COLO829 (cell line): ENCODE measurements at places on chromosomes 12 and 14.
A peak's percentile ranks its signal among the peaks of the same experiment; 100 is the strongest.

DNA sequence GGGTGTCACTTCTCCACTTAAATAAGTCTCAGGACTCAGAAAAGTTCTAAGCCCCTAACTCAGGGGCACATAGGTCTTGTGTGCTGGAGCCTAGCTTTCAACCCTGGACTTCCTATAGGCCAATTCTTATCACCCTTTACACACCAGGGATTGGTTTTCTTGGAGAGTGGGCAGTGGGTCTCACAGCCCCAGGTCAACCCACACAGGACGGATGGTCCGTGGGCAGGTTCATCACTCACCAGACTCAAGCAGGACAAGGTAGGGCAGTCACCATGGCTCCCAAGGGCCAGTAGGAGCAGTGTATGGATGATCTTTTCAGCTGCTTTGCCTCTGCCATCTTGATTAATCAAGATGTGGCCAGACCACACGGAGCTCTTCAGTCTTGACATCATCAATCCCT lies 232.5 kb downstream of the SLC41A2 start:
- DNase-seq = no peak

- no peak for DNase-seq
Measured at GRCh38 chr14:35286003-35286600, 6.1 kb upstream of the PSMA6 start.

DNA sequence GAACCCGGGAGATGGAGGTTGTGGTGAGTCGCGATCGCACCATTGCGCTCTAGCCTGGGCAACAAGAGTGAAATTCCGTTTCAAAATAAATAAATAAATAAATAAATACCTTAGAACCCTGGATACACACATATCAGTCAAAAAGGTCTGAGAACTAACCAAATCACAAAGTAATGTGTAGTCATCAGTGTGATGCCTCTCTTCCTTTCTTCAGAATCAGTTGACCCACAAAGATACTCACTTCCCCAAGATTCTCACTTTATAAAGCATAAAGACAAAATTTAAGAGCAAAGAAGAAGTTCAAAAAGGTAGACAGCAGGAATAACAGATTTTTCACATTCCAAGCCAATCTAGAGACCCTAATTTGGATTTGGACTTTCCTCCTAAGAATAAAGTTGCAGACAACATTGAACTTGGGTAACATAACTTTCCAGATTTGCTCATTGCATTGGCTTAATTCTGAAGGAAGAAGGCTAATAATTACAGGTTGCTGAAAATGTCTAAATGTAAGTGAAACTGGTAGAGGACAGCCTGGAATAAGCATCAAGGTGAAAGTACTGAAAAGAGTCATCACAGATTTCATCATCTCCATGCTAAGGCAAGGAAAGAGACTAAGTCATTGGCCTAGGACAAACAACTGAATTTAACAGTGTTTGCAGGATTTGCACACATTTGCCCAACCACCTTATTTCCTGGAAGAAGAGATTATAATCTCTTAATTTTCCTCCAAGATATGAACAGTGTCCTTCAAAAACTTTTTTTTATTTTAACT lies 17.4 kb downstream of the TMED10 start:
- DNase-seq = no peak

DNA sequence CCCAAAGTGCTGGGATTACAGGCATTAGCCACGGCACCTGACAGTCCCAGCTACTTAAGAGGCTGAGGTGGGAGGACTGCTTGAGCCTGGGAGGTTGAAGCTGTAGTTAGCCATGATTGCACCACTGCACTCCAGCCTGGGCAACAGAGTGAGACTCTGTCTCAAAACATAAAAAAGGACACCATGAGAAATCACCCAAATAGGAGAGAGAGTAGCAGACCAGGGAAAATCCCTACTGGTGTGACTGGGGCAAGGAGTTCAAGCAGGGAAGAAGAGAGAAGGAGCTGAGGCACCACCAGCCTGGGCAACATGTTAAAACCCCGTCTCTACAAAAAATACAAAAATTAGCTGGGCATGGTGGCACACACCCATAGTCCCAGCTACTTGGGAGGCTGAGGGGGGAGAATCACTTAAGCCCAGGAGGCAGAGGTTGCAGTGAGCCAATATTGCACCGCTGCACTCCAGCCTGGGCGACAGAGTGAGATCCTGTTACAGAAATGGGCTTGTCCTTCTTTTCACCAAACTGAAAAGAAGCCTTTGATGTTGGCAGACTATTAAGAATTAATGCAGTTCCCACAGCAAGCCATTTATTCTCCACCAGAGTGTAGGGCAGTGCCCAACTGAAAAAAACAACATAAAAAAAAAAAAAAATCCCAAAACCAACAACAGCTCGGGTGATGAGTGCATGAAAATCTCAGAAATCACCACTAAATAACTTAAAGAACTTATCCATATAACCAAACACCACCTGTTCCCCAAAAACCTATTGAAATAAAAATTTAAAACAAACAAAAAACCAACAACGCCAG lies 4.5 kb upstream of the SRSF9 start:
- no peak for DNase-seq

GRCh38 chr14:67453575-67454300 lies 34.8 kb downstream of the TMEM229B start:
- no peak for DNase-seq

- peak; percentile 11 for DNase-seq
Measured at GRCh38 chr14:64388533-64389285, 556 bp downstream of the MTHFD1 start.

- DNase-seq = no peak
Measured at GRCh38 chr12:2531371-2531770, 263.4 kb upstream of the FKBP4 start.

DNA sequence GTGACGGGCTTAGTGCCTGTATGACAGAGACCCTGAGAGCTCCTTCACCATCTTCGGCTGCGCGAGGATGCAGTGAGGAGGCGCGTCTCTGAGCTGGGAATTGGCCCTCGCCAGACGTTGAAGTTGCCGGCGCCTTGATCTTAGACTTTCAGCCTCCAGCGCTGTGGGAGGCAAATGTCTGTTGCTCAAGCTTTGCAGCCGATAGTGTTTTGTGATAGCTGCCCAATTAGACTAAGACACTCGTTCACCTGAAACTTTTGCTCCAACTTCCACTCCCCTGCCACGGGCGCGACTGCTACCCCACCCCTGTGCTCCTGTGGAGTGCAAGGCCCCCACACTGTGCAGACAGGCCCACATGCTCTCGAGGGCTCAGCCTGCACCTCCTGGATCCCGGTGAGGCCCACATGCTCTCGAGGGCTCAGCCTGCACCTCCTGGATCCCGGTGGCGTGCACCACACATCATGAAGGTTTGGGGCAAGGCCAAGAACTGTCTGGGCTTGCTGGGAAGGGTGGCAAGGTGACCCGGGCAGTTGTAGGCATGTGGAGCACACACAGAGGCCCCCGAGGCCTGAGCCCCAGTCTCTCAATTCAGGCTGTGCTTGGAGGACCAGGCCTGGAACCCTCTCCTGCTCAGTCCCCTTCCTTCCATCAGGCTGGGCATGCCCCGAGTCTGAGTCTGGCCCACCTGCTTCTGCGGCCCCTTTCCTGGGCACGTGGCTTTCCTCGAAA lies 324.6 kb downstream of the TMEM121 start:
- no peak for DNase-seq

- DNase-seq = no peak
Measured at GRCh38 chr12:21819678-21820077, 45.2 kb upstream of the KCNJ8 start.

DNA sequence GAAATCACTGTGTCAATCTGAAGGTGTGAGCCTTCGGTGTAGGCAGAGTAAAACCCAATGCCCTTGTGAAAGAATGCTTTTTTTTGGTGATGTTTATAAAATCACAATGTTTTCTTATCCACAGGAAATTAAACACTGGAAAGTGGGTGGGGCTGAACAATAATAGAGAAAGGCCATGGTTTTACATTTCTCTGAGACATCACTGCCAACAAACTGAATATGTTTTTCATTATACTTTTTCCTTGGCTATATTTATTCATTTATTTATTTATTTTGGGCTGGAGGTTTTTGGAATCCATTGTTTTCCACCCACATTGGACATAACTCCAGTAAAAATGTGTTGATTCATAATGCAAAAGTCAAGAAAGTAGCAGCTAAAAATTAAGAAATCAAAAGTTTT lies 16.9 kb downstream of the LRRK2 start:
- DNase-seq = no peak

DNA sequence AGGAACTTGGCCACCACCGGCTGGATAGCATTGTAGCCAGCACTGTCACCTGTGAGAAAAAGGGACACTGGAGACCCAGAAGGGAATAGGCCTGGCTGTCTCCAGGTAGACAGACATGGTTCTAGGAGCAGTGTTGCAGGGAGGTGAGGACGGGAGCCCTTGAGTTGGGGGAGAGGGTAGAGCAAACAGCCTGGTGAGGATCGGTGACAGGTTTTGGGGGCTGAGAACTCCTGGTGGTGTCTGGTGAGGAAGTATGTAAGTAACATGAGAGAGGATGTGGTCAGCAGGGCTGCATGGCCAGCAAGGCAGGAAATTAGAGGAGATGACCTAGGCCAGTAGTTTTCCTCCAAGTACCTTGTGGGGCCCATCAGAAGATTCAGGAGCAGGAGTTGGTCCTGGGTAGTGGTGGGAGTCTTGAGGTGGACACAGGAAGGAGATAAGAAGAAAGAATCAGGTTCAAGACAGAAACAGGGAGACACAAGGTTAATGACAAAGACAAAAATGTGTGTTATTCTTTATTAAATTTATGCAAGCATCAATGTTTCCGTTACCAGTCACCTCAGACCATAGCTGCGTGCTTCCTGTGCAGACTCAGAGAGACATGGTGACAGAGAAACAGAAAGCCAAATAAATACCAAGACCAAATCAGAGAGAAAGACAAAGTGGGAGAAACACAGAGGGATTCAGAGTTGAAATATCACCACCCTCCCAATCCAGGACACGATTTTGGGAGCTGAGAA lies at the start of gene ARHGAP9:
TSS of gene ARHGAP9 (minus strand) at position 491 of the 740 bp plus-strand sequence. CDS start at position 31, 460 bp downstream.
- DNase-seq = no peak

- no peak for DNase-seq
Measured at GRCh38 chr14:89544636-89545301, 127.7 kb upstream of the FOXN3 start.

GRCh38 chr14:43464968-43465367 lies 1042.1 kb downstream of the FSCB start:
- DNase-seq = no peak

GRCh38 chr14:62409169-62409568 lies 636.1 kb downstream of the KCNH5 start:
- DNase-seq = no peak

GRCh38 chr12:32548691-32549281 lies 130.3 kb upstream of the DNM1L start:
- no peak for DNase-seq

GRCh38 chr12:57456145-57456700 lies 1.1 kb downstream of the INHBE start:
- DNase-seq = no peak

- no peak for DNase-seq
Measured at GRCh38 chr12:56948457-56948777, 9.0 kb downstream of the RDH16 start.

- DNase-seq = peak; percentile 68
Measured at GRCh38 chr12:59149995-59150642, 229.8 kb upstream of the LRIG3 start.

DNA sequence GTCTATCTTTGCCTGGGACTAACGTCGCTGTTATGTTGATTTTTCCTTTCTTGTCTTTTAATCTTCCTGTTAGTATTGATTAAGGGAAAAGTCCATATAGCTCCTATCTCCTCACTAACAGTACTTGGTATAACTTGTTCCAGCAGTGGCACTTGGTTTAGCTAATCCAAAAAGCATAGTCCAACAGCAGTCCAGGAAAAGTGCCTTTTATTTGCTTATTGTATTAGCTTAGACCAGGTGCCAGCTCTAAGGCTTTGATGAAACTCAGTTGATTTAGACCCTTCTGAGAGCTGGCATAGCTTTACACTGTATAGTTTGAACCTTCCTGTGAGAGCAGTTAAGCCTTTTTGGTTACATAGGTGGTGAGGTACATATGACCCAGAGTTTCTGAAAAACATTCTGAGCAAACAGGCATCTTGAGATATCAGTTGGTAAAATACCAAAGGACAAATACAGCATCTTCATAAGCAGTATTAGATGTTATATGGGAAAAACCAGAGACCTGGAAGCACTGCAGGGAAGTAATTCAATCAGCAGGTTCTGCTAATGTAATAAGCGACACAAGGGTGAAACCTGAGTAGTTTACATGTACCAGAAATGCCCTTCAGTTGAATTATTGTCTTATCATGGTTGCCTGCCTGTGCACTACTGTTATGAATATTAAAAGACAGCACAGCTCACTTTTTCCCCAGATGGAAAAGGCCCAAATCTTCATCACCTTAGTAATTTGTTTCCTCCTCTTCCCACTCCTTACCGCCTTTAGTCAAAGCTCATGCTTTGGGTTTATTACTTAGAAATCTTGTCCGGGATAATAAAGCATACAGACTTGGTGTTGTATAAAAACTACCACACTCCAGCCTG lies 13.0 kb downstream of the PELI2 start:
- DNase-seq = no peak

- no peak for DNase-seq
Measured at GRCh38 chr12:122491991-122492390, 8.7 kb downstream of the ZCCHC8 start.

GRCh38 chr12:46205294-46205693 lies 63.5 kb downstream of the SLC38A1 start:
- DNase-seq = no peak

DNA sequence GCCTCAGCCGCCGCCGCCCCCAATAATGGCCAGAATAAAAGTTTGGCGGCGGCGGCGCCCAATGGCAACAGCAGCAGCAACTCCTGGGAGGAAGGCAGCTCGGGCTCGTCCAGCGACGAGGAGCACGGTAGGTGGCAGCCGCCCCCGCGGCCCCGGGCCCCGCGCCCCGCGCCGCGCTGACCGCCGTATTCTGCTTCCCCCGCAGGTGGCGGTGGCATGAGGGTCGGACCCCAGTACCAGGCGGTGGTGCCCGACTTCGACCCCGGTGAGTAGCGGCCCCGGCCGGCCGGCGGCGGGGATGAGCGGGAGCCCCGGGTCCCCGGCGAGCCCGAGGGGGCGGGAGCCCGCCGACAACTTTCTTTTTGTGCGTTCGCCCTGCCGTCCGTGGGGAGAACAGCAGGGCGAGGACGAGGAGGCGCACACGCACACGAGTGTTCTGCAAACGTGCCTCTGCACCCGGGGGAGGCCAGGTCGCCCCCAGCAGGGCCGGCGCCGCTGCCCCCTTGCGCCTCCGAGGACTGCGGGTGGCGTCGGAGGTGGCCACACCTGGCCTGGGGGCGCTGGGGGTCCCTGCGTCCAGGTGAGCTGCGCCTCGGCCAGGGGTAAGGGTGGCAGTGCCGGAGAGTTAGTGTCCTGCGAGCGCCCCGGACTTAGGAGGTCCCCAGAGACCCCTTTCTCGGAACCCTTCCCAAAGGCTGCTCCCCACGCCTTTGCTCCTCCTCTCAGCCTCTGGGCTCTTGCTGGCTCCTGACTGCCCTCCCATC lies 794 bp downstream of the RCOR1 start:
- DNase-seq = no peak

- no peak for DNase-seq
Measured at GRCh38 chr12:4118017-4118510, 155.5 kb upstream of the CCND2 start.

DNA sequence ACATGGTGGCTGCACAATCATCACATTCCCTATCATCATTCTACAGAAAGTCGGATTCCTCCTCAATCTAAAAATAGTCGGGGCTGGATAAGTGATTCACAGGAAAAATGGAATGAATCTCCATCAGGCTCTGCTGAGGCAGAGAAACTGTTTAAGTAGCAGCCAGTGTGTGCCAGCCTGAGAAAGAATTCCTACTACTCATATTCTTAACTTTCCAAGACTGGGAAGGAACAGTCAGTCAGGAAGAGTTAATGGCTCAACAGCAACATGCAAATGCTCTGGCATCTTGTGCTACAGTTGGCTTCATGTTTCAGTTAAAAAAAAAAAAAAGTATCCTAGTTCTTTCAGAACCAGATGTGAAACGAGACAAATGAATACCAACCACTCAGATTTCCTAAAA lies 187.0 kb downstream of the GRIP1 start:
- no peak for DNase-seq

- no peak for DNase-seq
Measured at GRCh38 chr12:47887529-47887928, 17.3 kb downstream of the VDR start.
